Astrocyte of the cerebellum (primary cell): ENCODE measurements at places on chromosomes 16 and 17.

- DNase-seq: no peak
Measured at GRCh38 chr16:82004601-82005000, 6.7 kb downstream of the SDR42E1 start.

DNA sequence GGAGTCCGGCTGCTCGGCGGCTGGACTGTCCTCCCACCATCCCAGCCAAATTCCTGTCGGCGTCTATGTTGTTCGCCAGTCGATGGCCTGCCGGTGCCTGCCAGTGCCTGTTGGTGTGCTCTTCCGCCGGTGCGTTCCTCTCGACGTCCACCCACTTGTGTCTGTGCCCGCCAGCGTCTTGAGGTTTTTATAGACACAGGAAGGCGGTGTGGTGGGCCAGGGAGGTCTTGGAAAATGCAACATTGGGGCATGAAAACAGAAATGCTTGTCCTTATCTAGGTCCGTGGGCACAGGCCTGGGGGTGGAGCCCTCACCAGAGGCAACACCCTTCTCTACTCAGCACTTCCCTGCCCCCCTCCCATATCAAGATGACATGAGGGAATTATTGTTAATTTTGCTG is 167.8 kb downstream of the IRF8 start:
- DNase-seq: no peak

DNA sequence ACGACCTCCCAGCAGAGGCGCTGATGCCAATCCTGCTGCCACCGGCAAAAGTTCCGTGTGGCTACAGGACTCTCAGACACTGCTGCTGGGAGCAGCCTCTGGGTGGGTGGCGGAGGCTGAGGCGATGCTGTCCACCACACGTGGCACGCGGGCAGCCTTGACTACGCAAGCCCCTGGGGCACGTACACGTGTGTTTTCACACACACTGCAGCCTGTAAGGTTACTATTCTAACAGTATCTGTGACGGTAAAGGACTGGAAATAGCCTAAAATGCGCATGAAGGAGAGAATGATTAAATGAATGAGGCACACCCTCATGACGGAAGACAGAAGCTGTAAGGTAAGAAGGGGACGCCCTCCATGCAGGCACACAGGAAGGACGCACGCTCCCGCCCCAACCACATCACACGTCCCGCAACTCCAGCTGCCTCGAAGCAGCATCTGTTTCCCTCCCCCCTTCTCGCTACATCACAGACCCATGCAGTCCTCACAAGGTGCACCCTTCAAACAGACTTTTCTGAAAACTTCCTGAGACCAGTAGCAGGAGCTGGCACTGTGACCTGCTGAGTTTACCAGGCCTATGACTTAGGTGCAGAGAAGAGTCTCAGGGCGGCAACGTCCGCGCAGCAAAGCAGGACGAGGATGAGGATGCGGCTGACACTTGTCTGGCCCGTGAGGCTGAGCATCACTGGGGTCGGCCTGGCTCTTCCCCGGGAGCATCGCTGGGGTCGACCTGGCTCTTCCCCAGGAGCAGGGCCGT is 28.7 kb upstream of the FASN start:
- no peak for DNase-seq

- DNase-seq: no peak
Measured at GRCh38 chr16:80123189-80123588, 417.6 kb upstream of the DYNLRB2 start.

- peak; percentile 73 for DNase-seq
Measured at GRCh38 chr17:15744885-15745284, 12.8 kb downstream of the TBC1D26 start.
